ENCODE measurements at places on chromosomes 6 and 20.

- DNase-seq = no peak
Measured at GRCh38 chr6:111074311-111074710, 13.0 kb upstream of the SLC16A10 start.

DNA sequence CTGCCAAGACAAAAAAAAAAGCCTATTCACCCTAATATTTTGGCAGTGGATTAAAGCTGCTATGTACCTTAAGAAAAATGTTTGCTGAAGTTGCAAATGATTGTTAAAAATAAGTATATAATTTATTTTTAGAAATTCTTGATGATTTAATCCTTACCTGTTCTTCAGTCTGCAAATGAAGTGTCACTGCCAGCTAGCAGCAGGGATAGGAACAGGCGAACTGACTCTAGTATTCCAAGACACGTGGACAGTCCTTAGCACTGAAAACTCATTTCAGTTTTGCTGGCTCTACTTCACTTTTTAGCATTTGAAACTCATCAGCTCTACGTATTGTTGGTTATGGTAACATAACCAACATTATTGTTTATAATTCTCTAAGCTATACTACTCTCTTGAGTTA, 204.4 kb upstream of the ID4 start:
- no peak for DNase-seq

GRCh38 chr6:79157961-79158644, 76.4 kb downstream of the HMGN3 start:
- DNase-seq = no peak

DNA sequence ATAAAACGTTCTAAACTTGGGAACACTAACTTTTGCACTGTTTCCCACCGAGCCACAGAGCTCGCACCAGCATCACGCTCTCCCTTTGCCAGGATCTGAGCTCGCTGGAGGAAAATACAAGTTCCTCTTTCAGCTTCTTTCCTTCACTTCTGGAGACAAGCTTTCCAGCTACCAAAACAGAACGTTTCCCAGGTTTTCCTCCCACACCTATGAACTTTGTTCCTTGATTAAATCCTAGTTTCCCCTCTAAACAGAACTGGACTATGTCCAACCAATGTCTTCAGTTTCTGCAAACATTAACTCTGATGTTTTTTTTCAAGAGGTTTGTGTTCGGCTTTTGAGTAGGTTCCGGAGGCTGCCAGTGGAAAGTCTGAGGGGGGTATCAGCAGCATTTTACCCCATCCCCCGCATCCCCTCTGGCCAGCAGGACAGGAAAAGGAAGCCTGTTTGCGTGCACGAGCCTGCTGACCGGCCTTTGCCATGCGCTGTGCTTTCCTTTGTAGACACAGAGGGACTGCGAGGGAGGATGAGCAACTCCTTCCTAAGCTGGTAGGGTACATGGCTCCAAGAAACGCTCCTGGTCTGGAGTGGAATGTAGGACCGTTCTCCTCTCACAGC, 135.5 kb downstream of the LY86 start:
- no peak for DNase-seq

DNA sequence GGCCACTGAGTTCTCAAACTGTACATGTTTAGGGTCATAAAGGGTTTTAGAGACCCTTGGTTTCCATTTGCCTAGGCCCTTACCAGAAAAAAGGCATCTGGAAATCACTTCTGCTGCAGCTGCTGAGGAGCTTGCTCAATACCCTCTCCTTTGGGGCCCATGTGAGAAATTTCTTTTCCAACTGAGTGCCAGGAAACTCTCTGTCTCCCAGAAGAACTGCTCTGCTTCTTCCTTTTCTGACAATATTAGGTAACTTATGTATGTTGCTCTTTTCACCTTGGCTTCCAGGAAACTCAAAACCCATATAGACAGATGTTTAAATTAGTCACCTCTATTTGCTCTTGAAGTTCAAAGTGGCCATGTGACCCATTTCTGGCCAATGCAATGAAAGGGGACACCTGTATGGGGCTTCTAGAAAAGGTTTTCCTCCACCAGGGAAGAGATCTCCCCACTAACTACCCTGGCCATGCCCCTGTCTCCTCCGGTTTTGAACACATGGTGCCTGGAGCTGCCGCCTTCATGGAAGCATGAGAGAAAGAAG, 121.6 kb downstream of the PREX1 start:
- no peak for DNase-seq

DNA sequence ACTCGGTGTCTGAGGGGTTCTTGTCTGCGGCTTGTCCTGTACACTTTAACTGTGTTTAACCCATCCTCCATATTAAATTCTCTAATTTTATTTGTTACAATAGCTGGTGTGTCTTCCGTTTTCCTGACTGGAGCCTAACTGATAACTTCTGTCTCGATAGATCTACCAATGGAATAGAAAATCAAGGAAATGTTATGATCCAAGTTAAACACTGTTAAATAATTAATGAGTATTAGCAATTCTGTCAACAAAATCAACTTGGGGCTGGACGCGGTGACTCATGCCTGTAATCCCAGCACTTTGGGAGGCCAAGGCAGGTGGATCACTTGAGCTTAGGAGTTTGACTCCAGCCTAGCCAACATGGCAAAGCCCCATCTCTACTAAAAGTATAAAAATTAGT, 81.7 kb downstream of the DNAH8 start:
- DNase-seq = no peak

DNA sequence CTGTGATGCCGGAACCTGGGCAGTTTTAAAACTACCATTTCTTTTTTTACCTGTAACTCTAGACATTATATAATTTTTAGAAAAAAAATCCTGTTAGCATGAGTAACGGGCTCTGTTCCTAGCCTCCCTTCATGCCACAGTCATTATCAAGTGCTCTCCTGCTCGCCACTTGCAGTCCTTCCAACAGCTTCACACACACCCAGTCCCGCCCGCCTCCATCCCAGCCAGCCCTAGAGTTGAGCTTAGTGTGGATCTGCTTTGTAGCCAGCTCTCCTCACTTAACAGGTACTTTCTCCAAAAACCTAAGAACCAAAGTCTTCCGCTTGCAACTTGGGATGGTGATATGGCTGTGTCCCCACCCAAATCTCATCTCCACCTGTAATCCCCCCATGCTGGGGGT, 51.5 kb downstream of the EZR start:
- no peak for DNase-seq

DNA sequence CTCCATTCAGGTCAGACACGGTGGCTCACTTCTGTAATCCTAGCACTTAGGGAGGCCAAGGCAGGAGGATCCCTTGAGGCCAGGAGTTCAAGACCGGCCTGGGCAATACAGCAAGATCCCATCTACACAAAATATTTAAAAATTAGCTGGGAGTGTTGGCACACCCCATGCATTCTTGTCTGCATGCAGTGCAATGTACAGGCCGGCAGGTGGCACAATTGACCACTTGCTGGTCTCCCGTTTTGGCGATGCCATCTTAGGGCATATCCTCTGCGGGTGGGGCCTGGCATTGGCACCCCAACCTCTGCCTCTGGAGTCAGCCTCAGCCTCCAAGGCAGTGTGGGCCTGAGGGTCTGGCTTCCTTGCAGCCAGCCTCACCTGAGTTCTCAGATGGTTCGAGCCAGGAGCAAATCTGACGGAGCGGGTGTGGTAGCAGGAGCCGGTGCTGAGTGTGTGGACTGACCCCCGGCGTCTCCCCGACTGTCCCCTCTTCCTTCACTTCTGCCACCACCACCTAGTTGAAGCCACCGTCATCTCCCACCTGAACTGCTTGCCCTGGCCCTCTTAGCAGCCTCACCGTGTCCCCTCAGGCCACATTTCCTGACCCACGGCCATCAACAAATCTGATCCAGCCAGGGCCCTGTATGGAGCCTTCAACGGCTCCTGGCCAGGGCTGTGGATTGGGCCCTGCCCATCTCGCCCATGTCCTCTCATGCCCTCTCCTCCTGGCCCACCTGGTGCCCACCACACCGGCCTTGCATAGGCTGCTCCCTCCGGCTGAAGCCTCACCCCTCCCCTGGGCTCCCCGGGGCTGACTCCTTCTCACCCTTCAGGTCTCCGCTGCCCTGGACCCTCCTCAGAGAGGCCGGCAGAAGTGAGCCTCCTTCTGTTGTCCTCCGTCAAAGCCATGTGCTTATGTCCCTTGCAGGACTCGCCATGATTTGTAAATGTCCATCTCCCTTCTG, 44.0 kb downstream of the EFCAB8 start:
- DNase-seq = peak; percentile 63

DNA sequence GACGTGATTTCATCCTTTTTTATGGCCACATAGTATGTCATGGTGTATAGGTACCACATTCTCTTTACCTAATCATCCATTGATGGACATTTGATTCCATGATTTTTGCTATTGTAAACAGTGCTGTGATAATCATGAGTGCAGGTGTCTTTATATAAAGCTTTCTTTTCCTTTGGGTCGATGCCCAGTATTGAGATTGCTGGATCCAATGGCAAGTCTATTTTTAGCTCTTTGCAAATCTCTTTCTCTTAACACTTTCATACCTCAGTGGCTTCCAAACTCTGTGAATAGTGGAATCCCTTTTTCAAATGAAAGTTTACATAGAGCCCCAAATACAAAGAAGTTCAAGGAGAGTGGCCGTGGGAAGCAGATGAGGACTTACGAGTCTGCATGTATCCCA, 105.8 kb upstream of the SPTLC3 start:
- no peak for DNase-seq

DNA sequence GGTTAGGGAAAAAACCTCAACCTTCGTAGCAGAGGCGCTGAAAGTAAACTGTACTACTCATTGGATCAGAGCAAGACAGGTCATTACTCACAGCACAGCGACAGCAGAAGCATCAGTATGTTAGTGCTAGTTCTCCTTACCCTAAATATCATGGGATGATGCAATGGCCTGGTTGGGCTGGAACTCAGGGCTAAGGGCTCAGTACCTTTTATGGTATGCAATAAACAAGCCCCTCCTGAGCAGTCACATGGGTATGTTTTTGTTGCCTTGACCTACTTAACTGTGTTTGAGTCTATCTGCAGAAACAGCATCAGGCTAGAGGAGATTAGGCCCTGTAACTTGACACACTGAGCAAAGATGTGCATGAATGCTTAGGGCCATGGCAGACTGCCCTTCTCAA, 369.4 kb upstream of the IMPG1 start:
- DNase-seq = no peak

GRCh38 chr6:12803486-12803885, 86.9 kb downstream of the PHACTR1 start:
- DNase-seq = no peak

- DNase-seq = no peak
Measured at GRCh38 chr20:60641879-60642447, 610.1 kb upstream of the CDH4 start.

DNA sequence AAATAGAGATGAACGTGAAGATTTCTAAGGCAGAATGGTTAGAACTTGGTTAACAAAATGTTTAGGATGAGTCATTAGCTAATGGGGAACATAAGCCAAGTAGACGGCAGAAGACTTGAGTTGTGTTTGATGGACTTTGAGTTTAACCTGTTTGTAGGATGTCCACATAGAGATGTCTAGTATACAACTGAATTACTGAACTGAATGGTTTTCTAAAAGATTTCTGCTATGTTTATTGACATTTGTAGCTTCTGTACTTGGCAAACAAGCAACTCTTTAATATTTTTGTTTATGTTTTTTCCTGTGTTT, 54.5 kb upstream of the DYNLRB1 start:
- no peak for DNase-seq

GRCh38 chr20:23092861-23093495, 6.9 kb upstream of the CD93 start:
- DNase-seq = no peak

DNA sequence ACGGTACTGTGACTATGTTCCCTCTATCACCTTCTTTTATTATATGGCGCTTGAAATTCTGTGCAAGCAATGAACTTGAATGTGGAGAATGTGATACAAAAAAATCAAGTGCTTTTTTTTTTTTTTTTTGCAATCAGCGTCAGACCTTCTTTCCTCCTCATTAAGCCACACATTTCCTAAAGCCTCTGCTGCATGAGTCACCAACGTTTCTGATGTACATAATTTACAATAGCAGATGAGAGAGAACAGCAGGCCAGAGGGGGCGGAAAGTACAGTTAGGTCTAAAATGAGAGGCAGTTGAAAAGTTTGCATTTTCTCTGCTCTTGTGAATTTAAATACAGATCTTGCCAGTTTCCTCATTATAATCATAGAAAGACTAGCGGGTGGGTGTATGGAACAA, 114.6 kb upstream of the RIPOR2 start:
- DNase-seq = no peak

GRCh38 chr6:38177882-38178583, 358.5 kb downstream of the ZFAND3 start:
- DNase-seq = no peak

DNA sequence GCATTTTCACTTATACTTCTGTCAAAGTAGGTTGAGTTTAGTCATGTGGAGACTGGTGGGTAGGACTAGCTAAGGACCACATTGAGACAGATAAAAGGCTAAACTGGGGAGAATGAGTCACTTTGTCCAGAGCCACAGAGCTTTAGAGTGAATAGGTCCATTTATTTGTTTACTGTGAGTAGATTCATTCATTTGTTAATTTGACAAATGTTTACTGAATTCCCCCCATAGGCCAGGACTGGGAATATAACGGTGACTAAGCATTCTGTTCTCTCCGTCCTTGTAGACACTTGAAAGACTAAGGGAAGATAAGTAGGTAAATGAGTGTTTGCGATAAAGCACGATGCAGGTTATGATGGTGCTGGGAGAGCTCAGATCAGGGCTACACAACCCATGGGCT, 699.7 kb upstream of the ID4 start:
- DNase-seq = no peak

DNA sequence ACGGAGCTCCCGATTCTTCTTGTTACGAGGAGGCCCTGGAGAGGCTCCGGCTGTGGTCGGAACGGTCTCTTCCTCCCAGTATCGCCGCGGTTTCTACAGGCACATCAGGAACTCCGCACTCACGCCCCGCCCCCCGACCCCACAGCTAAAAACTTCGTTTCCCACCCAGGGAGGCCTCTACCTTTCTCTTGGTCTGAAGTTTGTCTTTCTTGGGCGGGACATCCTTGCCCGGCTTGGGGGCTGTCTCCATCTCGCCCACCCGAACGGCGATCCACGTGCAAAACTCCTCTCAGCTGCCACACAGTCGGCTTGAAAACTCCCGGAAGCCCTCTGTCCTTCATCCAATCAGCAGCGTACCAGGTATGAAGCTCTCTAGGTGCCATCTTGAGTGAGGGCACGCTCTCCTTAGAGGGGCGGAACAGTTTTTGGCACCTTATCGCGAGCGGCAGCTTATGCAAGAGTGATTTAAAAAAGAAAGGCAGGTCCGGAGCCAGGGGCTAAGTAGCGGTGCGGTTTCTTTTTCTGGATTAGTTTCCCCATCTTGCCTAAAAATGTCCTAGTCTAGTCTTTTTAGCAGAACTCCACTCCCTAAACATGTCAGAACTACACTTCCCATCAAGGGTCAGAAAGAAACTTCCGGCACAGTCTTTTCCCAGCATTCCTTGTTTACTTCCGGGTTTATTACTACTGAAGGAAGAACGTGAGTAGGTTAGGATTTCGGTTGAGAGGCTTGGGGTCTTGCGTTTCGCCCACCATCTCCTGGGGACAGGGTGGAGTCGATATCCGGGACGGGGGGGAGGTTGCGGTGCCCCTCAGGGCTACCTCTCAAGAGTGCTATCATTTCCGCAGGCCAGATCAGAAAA, at the start of the genes PFDN6 and WDR46:
Gene PFDN6, plus strand, starts transcription at position 681 of the 863 bp plus-strand sequence. CDS start 256 bp downstream, outside the sequence.
Gene WDR46, minus strand, starts transcription at position 319 of the 863 bp plus-strand sequence. Its CDS starts 69 bp downstream, at position 250.
- DNase-seq = peak; percentile 75

DNA sequence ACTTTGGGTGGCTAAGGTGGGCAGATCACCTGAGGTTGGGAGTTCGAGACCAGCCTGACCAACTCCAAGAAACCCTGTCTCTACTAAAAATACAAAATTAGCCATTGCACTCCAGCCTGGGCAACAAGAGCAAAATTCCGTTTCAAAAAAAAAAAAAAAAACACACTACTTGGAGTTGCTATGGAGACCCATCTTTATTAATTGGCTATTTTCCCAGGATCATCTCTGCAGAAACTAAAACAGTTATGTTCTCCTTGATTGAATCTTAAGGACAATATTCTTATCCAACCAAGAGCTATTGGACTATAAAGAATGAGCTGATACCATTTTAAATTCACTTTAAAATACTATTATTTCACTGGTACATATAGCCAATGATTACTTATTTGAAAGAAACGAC, 14.7 kb downstream of the AKIRIN2 start:
- no peak for DNase-seq
